ENCODE measurements at places on chromosomes 5 and 9.

DNA sequence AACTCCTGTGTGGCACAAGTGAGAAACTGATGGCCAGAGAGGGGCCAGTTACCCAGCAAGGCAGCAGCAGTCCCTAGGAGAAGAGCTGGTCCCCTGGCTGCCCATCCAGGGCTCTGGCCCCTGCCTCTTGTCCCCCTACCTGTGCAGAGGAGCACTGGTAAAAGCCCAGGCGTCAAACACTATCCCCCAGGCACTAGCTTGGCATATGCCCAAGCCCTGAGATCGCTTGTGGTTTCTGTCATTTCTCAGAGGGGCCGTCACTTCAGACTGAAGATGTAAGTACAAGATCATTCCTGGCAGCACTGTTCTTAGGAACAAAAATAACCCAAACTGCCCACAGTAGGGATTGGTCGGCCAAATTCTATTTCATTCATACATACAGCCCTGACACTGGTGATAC is 53.9 kb downstream of the COL15A1 start:
- DNase-seq: no peak

DNA sequence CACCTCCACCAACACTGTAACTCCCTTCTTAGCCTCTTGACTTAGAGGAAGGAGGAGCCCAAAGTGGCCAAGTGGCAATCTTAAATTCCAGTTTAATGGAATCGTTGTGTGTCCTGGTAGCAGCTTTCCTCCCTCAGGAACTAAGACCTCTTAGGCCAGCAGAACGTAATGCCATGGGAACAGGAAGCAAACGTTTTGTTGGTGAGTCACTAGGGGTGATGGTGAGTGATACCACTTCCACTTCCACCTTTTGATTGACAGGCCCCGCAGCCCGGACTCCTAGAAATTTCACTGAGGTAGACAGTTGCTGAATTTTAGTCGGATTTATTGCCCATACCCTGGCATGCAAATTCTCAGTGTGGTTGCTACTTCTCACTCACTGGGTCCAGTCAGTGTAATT is 94.2 kb upstream of the FBN2 start:
- no peak for DNase-seq

DNA sequence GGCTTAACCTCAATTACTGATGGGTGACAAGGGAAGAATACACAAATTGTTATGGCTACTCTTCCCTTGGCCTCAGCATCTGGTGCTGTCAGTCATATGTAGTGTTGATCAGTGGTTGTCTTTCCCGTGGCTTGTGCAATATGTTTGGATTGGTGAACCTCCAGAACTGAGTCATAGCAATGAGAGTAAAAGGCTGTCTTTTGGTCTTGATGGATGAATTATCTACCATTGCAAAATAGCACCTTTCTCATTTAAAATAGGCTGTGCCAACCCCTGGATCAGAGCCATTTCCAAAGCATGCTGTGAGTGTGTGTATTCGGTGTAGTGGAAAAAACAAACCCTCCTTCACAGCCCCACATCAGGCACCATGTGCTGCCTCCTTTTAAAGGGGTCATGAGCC is 14.6 kb upstream of the F2R start:
- no peak for DNase-seq

- no peak for DNase-seq
These were observed 50.0 kb upstream of the NUDT12 start for GRCh38 chr5:103612545-103612944.

DNA sequence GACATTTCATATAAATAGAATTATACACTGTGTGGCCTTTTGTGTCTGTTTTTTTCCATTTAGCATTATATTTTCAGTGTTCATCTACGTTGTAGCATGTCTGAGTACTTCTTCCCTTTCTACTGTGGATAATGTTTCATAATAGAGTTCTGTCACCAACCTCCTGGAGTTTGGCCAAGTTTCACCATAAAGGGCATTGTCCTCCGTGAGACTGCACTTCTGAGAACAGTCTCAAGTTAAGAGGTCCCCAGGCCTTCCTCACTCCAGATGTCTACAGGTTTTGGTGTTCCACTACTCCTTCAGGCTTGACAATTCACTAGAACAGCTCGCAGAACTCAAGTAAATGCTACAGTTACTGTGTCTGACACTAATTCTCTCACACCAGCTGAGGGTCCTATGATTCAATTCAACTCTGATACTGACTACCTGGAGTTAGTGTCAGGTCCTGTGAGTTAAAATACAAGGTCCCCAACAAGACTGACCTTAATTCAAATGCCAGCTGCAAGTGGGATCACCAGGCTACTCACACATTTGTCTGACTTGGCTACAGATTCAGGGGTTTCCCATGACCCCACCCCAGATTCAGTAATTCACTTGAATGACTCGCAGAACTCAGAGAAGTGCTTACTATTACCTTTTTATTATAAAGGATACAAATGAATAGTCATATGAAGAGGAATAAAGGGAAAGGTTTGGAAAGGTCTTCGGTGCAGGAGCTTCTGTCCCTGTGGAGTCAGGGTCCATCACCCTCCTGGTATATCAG is 31.1 kb downstream of the SLC35A4 start:
- DNase-seq: no peak

DNA sequence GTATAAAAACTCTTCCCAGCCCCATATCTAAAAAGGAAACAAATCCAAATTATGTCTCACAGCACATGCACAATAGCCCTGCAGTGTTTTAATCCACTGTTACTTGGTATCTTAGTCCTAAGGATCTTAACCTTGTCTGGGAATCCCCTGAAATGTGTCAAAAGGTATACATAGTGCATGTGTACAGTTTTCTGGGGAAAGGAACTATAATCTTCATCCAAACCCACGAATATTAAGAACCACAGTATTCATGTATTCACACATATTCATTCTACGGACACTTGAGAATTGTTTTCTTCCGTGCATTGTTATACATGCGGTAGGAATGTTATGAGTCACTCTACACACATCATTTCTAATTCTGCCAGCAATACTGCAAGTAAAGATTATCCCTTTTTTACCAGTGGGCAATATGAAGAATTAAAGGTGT is 47.8 kb upstream of the SNX2 start:
- no peak for DNase-seq

GRCh38 chr5:65925044-65925600 is 1.3 kb upstream of the ERBIN start:
- DNase-seq: peak; percentile 69

Data from T-helper 1 cell (primary cell).